ENCODE measurements at places on chromosomes 13 and 19.

GRCh38 chr19:39953915-39954314 is 17.1 kb upstream of the PSMC4 start:
- DNase-seq: no peak

DNA sequence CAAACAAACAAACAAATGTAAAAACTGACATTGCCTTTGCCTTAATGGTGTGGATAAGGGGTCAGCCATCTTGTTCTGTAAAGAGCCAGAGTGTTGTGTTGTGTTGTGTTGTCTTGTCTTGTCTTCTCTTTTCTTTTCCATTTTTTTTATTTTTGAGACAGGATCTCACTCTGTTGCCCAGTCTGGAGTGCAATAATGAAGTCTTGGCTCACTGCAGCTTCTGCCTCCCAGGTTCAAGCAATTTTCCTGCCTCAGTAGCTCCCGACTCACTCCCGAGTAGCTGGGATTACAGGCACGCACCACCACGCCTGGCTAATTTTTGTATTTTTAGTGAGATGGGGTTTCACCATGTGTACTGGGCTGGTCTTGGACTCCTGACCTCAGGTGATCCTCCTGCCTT is 27.8 kb downstream of the TIMM13 start:
- DNase-seq: no peak

DNA sequence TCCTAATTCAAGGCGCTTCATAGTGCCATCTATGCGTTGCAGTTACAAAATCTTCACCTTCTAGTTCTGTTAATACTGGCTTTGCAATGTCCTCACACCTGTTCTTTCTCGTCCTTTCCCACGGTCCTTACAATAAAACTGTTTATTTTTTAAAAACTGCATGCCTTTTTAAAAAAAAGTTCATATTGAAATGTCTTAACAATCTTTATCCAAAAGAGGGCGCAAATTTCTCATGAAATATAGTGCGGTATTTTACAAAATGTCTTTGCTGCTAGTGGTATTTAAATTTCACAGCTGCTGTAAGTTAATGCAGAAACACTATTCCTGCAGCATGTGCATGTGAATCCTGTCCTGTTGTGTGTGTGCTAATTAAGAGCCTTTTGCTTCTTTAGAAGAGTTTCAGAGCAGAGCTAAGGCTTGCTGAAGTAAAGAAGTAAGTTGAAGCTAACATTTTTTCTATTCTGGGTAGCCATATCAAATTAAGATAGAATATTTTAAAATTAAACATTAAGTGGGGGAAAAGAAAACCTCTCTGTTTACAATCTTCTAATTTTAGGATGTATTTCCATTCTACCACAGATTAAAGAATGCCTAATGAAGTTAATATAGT is 15.8 kb upstream of the CLDN10 start:
- no peak for DNase-seq

- no peak for DNase-seq
Measured at GRCh38 chr13:108621462-108621861, 7.9 kb upstream of the MYO16 start.

GRCh38 chr13:51647067-51647466 is 62.8 kb downstream of the WDFY2 start:
- no peak for DNase-seq

DNA sequence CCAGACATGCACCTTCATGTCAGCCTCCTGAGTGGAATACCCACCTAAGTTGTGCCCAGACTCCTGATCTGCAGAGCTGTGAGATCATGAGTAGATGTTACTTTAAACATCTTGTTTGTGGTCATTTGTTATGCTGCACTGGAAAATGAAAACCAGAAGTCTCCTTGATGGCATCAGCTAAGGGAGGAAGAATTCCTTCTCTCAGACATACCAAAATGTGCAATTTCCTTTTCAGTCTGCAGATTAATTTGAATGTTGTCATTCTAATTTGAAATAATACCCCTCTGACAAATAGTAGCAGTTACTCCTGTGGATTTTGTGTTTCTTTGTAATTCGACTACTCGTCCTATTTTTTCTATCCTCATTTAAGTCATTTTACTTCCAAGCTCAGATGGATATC is 59.3 kb downstream of the ITGBL1 start:
- DNase-seq: no peak

- DNase-seq: no peak
Measured at GRCh38 chr13:41231025-41231677, 32.2 kb downstream of the MTRF1 start.

DNA sequence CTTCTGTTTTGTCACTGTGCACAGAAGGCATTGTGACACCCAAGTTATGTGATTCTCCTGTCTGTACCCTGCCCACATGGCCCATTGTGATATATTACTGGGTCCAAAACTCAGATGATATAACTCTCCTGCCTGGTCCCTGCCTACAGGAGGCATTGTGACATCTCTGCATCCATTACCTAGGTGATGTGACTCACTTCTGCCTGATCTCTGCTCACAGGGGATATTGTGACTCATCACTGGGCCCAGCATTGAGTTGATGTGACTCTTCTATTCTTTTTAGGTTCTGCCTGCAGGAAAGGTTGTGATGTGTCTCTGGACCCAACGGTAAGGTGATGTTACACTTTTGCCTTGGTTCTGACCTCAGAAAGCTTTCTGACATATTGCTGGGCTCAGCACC is 67.9 kb upstream of the ZNF724 start:
- peak; percentile 41 for DNase-seq

- DNase-seq: no peak
Measured at GRCh38 chr19:54162241-54162805, 2.8 kb upstream of the LENG1 start.

GRCh38 chr19:11560404-11561051 is 1.5 kb upstream of the ELOF1 start:
- peak; percentile 40 for DNase-seq

DNA sequence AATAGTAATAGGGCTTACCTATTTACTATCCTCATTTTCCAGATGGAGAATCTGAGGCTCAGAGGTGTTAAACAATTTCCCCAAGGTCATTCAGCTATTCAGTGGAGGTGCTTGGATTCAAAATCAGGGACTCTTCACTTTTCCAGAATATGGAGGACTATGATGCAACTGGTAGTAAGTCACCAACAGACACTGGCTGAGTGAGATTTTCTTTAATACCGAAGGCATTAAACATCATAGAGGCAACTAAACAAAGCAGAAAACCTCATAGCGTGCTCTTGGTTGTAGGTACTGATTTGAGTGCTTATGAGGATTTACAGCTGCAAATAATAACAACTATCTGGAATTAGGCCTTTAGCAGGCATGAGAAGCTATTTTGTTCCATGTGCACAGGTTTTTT is 134.4 kb downstream of the DLEU7 start:
- no peak for DNase-seq

DNA sequence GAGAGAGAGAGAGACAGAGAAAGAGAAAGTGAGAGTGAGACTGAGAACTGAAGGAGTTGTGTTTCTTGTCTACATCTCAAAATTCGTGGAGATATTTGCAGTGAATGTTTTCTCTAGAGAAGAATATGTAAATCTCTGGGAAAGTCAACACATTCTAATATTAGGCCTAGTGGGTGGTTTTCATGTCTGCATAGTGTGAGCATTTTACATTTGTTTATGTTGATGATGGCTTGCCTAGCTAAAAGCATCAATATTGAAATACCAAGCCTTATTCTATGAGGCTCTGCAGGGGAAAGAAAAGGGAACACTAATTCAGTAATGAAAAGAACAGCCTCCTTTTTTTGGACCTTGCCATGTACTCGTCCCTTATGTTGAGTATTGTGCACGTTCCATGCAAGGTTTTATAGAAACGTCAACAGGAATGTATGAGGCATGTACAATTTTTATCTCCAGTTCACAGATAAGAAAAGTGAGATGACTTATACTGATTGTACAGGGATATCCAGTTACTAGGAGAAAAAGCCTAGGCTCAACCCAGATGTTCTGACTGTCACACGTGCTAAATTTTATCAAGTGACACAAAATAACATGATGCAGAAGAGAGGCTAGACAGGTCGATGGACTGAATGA is 1288.9 kb upstream of the SLC10A2 start:
- no peak for DNase-seq

GRCh38 chr19:46181388-46181779 is 33.3 kb downstream of the IGFL2 start:
- DNase-seq: no peak

- DNase-seq: no peak
Measured at GRCh38 chr13:40076765-40077362, 421.4 kb downstream of the COG6 start.

DNA sequence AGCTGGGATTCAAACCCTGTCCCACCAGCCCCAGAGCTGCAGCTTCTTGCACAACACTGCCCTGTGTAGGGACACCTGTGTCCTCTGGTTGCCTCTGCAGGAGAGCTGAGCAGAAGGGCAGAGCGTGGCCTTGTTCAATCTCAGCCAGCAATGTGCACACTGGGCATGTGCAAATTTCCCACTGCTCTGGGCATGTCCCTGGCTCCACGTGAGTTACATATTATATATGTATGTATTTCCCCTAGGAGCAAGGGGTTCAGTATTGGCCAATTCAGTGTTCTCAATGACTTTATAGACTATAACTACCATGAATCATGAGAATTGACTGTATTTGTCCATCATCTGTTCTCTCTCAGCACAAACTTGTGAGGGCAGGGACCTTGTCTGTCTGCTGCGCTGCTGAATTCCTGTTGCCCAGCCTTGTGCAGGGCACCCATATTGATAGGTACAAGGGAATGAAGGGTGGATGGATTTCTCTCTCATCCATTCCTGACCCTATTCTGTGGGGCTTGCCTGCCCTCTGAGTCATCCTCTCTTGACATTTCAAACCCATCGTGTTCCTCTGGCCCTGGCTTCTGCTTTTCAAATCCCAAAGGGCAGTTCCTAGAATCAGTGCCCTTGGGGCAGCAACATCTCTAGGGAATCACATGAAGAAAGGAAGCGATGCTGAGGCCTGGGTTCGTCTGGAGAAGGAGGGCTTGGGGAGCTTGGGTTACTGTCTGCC is 69.7 kb downstream of the ERICH6B start:
- no peak for DNase-seq

DNA sequence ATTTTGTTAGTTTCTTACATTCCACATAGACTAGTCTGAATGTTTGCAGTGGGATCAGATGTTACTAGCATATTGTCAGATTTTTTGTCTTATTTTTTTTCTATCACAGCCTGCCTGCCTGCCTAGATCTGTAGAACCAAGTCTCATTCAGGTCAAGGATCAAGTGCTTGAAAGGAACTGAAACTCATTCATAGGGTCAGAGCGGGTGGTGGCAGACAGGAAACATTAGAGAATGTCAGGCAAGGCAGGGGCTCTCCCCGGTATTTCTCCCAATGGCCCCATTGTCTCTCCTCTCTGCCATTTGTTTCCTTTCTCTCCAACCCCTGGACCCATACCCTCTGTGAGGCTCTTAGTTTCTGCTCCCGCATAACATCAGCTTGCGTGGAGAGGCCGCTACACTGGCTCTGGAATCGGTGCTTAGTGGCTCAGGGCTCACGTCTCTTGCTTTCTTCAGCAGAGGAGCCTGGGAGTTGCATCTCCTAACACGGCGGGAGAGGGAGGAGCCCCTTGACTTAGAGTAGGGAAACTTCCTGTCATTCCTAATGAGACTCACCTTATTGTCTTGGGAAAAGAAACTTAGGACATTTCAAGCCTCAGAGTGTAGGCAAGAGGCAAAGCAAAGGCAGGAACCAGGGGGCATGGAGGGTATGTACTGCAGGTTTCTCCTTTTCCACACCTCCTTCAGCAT is 35.6 kb upstream of the SPATA13 start:
- no peak for DNase-seq

DNA sequence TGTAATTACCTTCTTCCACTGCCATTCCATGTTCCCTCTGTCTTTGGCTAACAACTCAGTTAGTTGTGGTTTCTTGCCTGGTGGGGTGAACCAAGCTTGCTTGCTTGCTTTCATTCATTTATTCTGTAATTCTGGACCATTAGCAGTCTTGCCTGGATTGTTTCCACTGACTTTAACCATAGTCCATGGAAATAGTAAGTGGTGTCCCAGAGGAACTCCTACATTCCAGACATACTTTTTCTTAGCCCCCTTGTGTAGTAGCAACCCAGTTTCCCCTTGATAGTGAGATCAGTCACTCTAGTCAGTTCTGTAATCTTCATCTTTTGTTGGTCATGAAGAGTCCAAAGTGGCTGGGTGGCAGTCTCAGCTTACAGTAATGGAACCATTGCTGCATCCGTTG is 23.2 kb downstream of the PDS5B start:
- DNase-seq: no peak

- DNase-seq: no peak
Measured at GRCh38 chr13:99123101-99124045, 77.3 kb upstream of the UBAC2 start.

- no peak for DNase-seq
Measured at GRCh38 chr19:17504030-17504429, 7.4 kb upstream of the PGLS start.

- DNase-seq: no peak
Measured at GRCh38 chr19:45508861-45509691, 1.8 kb downstream of the VASP start.

Data from nucleus accumbens (tissue), 56 donors.